ENCODE measurements at places on chromosomes 2 and 18.

DNA sequence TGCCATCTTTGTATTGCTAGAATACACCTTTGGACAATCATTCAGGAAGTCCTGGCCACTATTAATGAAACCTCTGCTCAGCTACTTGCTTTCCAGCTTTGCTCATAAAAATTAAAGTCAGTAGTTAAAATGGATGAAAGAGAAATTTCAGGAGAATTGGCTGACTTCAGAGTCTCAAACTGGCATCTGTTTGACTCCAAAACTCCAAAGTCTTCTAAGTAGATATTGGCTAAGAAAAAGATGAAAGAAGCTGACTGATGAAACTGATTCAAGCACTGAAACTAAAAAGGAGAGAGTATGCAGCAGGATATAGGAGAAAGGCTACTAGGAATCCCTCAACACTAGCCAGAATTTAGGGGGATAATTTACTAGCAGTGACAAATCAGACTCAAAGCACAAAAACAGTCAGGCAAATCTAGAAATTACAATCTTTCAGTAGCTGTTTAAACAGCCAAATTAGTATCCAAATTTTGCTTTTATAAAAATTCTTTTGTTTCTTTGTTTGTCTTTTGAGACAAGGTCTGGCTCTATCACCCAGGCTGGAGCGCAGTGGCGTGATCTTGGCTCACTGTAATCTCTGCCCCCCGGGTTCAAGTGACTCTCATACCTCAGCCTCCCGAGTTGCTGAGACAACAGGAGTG, 52.1 kb upstream of the DTNA start:
- DNase-seq, result no peak

DNA sequence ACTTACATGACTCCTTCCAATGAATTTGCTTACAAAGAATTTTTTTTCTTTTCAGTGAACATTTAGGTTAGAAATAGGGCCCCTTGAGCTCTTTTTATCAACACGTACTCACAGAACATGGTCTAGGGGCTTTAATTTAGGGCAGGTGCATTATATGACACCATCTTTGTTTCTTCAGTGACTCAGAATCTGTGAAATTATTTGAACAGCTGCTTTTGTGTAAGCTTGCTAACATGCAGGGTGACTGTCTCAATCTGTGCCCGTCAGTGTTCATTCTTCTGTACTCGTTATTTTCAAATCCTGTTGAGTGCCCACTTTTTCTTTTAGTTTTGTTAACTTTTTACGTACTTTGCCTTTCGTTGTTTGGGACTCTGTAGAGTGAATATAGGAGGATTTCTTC, 52.8 kb upstream of the CABYR start:
- DNase-seq, result no peak

- DNase-seq, result no peak
These were observed 83.1 kb downstream of the TRIP12 start for GRCh38 chr2:229838729-229839128.

DNA sequence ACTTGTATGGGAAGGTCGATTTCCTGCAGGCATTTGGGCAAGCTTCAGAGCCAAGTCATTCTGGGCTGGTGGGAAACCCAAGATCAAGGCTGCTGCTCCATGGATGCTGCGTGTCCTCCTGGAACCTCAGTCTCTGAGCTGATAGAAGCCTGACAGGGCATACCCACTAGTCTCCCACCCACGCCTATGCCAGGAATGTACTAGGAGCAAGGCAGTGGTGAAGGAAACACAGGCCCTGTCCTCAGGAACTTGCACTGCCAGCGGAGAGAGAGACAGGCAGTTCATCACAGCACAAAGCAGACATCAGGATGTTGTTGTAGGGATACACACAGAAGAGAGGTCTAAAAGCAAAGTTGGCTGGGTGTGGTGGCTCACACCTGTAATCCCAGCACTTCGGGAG, 84.2 kb downstream of the PLB1 start:
- DNase-seq, result no peak

DNA sequence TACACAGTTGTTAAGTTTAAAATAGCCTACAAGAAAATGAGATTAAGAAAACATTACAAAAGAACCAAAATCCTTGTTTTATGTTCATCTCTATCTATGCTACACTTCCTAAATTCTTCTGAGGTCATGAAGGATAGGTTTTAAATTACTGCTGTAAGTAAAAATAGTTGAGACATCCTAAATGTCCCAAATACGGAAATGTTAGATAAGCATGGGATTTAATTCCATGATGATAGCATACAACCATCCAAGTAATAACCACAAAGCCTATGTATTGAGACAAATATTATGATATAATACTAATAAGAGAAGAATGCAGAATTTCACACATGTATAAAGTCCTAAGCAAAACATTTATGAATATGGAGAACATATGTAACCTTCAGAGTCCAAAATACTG, 34.1 kb downstream of the PIEZO2 start:
- DNase-seq, result no peak

DNA sequence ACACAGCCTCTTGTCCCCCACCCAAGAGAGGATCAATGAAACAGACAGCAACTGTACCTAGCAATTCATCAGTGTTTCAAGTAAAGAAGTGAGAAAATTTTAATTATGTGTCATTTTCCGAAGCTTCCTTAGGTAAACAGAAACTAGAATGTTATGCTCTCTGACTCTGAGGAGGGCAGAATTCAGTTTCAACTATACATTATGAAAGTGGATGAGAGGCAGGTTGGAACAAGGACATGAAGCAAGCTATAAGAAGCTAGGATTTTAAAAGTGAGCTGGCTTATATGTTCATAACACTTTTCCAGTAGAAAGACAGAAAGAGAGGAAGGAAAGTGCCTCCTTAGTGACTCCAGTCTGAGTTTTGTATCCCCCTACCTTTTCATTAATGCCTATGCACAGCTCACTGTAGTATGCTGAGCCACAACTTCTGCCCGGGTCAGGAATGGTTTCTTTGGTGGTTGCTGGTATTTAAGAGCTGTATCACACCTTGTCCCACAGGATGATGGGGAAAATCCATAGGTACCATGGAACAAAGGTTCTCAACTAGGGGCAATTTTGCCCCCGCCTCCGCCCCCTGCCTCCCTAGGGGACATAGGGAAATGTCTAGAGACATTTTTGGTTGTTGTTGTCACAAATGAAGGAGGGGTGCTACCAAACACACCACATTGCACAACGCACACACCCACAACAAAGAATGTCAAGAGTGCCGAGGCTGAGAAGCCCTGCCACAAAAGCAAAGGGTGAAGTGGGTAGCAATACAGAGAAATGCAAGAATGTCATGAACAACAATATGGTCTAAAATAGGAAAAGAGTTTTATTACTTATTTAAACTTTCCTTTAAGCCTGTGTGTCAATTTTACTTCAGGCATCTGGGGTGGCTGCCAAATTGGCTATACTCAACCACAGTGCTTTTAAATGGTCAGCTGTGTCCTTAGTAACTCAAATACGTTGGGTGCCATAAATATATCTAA, 161.0 kb upstream of the ZFP36L2 start:
- no peak for DNase-seq

- DNase-seq, result no peak
These were observed 105.6 kb downstream of the TNS1 start for GRCh38 chr2:217897091-217897715.

DNA sequence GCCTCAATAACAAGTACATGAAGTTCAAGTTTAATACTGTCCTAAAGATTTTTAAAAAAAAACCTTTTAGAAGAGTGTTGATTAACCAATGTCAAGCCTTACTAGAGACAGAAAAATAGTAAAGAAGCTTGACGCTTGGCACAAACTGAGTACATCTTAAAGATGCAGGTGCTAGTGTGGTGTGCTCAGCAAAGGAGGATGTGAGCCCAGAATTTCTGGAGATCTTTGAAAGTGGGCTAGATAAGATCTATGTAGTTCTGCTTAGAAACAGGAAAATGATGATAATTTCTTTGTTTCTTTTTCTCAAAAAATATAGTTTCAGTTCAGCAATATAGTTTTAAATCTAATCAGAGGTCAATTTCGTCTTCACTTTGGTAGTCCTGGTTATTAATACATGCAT, 118.3 kb upstream of the KLHL14 start:
- no peak for DNase-seq

GRCh38 chr2:8132879-8133278, 549.0 kb upstream of the ID2 start:
- DNase-seq, result no peak

DNA sequence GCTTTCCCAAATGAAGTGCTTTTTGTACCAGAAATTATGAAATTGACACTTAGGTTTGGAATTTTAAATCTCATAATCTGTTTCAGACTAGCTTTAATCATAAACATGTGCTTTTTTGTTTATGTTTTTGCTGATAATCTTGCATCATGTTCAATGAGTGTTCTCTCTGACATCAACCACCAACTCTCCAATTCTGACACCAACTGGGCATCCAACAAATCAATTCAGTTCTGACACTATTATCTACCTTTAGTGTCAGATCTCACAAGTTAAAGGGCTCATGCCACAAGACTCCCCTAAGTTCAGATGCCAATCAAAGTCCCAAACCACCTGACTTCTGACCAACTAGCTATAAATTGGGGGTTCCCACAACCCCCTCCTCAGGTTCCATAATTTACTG, 19.6 kb downstream of the PELI1 start:
- no peak for DNase-seq

- DNase-seq, result no peak
These were observed 333.0 kb upstream of the SLC14A2 start for GRCh38 chr18:45282101-45282812.

GRCh38 chr2:61011678-61012077, 5.8 kb upstream of the PEX13 start:
- no peak for DNase-seq

- DNase-seq, result no peak
These were observed 127.1 kb downstream of the SOCS6 start for GRCh38 chr18:70415823-70416488.

- no peak for DNase-seq
These were observed 20.1 kb upstream of the PTH2R start for GRCh38 chr2:208386541-208386940.

DNA sequence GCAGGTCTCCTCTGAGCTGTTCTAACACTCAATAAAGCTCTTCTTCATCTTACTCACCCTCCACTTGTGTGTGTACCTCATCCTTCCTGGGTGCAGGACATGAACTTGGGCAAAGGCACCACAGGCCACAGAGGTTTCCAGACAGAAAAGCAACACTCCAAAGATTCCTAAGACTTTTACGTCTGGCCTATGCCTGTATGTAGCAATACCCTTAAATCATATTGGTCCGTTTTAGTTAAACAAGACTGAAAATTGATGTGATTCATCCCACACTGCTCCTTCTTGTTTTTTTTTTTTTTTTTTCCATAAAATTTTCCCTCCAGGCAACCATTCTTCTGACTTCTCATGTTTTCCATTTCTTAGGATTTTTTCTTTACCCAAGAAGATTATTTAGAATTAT, 404.3 kb downstream of the PID1 start:
- DNase-seq, result no peak

DNA sequence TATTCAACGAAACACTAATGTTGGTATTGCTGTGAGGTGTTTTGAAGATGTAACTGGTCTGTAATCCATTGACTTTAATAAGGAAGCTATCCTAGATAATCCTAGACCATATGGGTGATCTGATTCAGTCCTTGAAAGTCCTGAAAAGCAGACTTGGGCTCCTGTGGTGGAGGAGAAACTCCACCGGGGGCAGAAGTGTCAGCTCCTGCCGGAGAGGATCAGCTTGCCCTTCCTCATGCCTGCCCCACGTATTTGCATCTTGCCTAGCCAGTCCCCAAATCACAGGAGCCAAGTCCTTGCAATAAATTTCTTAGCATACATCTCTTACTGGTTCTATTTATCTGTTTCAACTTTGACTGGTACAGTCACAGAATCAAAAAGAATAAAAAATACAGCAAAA, 144.2 kb upstream of the DLGAP1 start:
- no peak for DNase-seq

GRCh38 chr2:62919041-62919440, 131.6 kb upstream of the OTX1 start:
- DNase-seq, result no peak

DNA sequence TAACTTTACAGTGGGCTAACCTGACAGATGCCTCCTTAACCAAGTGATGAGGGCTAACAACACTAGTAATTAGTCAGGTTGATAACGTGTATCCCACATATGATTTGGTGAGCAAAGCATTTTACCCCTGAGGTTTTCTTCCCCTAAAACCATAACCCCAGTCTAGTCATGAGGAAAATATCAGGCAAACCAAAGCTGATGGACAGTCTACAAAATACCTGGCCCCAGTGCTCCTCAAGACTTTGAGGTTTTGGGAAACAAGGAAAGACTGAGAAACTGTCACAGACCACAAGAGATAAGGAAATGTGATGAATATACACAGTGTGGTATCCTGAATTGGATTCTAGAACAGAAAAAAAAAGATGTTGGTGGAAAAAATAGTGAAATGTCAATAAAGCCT, 28.5 kb downstream of the MAP3K20 start:
- no peak for DNase-seq

GRCh38 chr2:186717320-186718007, 23.6 kb downstream of the FAM171B start:
- no peak for DNase-seq
